ENCODE measurements at places on chromosomes 5 and 9.

DNA sequence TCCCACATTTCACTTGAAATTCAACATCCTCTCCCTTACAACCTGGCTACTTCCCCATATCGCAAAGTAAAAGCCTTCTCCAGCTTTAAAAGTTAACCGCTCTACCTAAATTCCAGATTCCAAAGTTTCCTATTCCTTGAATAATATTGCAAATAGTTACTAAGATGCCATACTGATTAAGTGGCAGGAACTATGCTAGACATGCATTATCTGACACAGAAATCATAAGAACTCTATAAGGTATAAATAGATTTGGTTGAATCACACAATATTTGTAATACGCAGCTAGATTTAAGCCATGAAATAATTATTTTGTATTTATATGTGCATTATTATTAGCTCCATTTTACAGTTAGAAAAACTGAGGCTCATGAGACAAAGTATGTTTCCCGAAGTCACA is 92.8 kb downstream of the NFIB start:
- no peak for DNase-seq

GRCh38 chr9:113910036-113910639 is 34.0 kb downstream of the ZNF618 start:
- DNase-seq = no peak

DNA sequence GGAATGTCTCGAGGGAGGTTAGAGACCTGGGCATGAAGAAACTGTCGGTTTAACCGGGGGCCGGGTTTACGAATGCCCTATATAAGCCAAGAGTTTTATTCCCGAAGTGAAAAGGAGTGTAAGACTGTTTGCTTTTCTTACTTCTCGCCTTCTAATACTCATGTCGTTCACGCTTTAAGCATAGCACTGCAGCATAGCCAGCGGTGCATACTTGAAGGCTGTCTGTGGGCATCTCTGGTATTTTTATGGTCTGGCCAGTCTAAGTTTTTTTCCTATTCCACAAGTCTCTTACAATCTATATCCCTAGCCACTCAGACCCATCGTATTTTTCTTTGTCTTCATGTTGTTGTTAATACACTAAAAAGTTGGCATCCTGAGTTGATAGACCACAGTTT is 1.2 kb downstream of the UHRF2 start:
- DNase-seq = no peak

DNA sequence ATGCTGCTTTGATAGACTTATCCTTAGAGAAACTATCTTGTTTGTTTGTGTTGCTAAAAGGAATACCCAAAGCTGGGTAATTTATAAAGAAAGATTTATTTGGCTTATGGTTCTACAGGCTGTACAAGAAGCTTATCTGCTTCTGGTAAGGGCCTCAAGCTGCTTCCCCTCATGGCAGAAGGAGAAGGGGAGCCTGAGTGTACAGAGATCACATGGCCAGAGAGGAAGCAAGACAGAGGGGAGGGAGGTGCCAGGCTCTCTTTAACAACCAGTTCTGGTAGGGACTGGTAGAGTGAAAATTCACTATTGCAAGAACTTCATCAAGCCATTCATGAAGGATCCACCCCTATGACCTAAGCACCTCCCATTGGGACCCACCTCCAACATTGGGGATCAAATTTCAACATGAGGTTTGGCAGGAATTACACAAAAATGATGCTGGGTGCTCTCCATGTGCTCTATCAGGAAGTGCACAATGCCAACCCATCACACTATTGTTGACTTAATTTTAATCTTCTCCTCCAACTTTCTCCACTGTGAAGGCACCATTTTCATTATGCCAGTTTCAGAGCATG is 115.1 kb upstream of the SHB start:
- no peak for DNase-seq

DNA sequence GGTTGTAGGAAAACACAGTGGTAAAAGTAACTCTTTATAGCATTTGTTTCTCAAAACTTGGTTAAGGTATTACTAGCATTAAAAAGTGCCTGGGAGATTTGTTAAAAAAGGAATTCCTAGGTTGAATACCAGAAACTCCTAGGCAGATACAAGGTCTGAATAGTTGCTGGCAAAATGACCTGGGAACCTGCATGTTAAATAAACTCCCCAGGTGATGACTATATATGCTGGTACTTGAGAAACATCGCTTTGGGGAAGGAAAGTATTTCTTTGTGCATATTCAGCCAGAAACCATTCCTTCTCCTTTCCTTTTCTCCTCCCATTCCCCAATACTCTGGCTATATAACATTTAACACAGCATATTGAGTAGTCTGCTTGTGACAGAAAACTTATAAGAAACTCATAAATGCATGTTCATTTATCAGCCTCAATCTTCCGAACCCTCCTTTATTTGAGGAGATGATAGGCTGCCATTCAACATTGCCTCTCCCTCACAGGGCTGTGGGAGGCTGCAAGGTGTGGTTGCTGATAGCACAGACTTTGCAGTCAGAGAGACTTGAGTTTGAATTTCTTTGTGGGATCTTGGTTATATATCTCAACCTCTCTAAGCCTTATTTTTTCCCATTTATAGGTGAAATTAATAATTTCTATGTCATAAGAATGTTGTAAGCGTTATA is 28.7 kb downstream of the PCSK1 start:
- no peak for DNase-seq

DNA sequence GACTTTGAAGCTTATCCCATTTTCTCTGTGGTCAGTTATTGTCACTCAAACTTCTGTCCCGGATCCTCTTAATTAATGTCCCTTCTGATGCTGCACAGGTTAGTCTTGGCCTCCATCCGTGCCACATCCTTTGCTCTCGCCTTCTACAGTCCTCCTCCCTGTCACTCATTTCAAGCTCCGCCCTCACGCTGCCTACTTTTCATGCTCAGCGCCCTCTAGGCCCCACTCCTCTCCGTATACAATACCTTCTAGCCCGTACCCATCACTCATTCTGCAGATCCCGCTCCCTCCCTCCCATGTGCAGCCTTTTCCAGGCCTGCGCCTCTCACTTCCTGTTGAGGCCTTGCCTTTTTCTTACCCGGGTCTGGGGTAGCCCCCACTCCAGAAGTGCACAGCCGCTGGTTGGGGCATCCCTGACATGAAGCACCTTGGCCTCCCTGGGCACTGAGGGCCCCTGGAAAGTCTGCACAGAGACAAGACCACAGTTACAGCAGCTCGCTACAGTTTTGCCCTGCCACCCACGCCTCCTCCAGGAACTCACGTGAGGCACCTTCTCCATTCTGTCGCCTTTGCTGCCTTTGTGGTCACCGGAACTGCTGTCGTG is 88.5 kb upstream of the SLC25A48 start:
- DNase-seq = no peak

GRCh38 chr5:112703866-112704820 is 33.5 kb upstream of the APC start:
- no peak for DNase-seq

GRCh38 chr9:13915131-13915530 is 398.8 kb downstream of the NFIB start:
- no peak for DNase-seq

DNA sequence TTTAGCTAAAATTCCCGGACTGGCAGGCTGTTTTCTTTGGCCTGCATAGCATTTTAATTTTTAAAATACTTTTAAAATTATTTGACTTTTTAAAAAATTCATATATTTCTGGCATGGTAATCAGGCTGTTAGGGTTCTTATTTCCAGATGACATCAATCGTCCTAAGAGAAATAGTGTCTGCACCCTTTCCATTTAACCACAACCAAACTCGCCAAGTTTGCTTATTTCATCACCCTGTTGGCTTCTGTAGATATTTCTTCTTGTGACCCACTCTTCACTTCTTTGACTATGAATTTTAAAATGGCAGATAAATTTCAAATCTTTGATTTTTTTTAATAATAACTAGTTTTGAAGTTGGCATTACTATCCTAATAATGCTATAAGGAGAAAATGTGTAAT is 675.7 kb upstream of the FTMT start:
- no peak for DNase-seq

- no peak for DNase-seq
These were observed 222.6 kb downstream of the NPR3 start for GRCh38 chr5:32933692-32934091.

- no peak for DNase-seq
These were observed 172.7 kb downstream of the GADD45G start for GRCh38 chr9:89777544-89777943.

GRCh38 chr5:40572391-40572790 is 107.3 kb upstream of the PTGER4 start:
- DNase-seq = no peak

DNA sequence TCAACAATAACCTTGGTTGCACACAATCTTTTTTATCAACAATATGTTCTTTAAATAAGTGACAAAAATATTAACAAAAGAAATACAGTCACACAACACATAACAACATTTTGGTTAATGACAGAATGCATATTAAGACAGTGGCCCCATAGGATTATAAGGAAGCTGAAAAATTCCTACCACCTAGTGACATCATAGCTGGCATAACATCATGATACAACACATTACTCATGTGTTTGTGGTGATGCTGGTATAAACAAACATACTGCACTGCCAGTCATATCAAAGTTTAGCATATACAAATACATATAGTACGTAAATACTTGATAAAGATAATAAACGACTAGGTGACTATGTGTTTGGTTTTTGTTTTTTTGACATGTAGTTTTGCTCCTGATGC is 344.8 kb upstream of the POU5F2 start:
- DNase-seq = no peak

DNA sequence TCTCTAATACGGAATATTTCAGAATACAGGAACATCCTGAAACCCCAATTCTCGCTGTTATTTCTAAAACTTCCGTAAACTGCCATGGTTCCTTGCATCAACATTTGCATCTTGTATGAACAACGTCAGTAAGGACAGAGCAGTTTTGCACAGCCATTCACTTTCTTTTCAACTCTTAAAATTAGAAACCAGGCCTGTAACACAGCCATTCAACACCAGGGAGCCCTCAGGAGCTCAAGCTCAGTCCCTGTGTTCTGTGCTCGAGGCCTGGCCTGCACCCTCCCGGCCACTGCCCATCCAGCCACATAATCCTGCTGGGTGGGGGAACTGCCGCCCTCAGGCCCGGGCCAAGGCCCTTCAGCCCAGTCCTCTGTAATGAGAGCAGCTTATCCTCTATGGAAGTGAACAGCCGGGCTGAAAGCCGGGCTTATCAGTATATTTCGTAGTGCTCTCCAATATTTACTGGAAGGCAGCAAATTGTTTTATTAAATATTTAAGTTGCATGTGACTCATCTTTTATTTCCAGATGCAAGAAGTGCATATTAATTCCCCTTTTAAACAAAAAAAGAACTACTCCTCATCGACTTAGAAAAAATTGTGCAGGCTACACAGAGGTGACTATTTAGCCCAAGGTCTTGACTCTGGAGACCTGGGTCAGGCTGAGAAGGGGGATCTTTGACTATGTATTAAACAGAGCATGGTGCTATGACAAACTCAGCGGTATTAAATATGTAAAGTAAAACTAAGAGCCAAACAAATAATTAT is 33.2 kb upstream of the SLC6A3 start:
- no peak for DNase-seq

DNA sequence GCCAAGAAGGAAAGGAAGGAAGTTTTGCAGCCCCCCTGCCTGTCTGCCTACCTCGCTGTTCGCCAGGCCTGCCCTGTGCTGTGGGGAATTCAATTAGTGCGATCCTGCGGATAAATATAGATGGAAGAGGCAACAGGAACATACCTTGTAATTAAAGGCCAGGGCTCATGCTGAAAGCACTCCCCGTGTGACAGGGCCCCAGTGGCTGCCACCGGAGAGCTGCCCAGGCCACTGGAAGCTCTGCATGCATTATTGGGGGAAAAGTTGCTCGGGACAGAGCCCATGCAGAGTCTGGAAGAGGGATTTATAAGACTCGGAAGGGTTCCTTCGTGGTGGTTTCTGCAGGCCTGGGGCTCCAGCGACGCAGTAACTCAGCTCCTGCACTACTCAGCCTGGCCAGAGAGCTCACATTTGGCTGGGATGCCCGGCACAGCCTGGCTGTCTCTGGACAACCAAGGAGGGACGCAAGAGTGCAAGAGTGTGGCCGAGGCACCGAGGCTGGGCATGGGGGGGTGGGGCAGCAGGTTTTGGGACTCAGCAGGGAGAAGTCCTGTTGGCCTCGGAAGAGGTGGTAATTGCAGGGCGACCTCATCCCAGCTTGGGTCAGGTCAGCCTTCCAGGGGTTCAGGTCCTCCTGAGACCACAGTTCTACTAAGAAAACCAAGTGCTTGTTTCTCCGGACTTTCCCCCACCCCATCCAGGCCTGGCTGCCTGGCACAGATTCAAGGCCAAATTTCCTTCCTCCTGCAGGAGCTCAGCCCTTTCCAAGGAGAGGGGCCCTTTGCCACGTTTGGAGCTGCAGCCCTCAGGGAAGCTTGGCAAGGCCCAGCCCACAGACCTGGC is 68.1 kb upstream of the GGTA1 start:
- no peak for DNase-seq

DNA sequence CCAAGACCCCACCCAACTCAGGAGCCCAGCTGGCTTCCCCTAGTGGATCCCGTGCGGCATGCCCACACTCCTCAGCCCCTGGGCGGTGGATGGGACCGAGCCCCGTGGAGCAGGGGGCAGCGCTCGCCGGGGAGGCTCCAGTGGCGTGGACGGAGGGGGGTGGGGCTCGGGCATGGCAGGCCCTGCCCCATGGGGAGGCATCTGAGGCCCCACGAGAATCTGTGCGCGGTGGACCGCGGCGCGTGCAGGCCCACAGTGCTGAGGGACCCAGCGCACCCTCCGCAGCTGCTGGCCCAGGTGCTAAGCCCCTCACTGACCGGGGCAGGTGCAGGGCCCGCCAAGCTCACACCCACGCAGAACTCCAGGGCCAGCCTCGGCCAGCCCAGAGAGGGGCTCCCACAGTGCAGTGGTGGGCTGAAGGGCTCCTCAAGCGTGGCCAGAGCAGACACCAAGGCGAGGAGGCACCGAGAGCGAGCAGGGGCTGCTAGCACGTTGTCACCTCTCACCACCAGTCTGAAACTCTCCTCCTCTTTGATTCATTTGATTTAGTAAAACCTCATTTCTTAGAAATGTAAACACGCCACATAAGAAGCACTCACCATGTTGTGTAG is 25.6 kb downstream of the RNF130 start:
- no peak for DNase-seq

- DNase-seq = no peak
These were observed 18.6 kb downstream of the JAKMIP2 start for GRCh38 chr5:147763791-147764525.

GRCh38 chr5:100788417-100788816 is 114.7 kb downstream of the ST8SIA4 start:
- no peak for DNase-seq

DNA sequence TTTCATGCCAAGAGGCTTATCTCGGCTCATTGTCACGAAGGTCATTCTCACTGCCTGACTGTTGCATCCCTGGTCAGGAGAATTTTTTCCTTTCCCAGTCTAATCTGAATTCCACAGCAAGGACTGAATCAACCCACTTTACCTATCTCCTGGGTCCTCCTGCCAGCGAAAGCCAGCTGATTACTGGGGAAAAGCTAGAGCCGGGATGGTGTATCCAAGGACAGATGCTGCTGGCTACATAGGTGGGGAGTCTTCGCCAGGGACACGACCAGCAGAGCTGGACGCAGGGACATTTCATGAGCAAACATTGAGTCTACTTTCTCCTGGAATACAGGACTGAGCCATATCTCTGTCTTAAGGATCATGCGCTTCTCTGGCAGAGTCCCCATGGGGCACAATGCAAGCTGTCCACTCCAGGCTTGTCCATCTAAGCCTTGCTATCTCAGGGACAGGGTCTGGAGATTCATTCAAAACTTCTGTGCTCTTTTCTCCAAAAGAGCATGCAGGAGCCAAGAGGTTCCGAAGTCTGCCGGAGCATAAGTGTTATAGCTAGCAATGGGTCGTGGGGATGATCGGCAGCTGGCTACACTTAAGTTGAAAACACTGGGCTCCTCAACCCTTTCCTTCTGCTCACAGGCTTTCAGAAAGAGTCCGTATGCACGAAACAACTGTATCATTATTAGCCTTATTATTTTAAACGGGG is 6.5 kb upstream of the HAND1 start:
- DNase-seq = no peak

GRCh38 chr5:16453609-16454008 is 12.0 kb downstream of the ZNF622 start:
- DNase-seq = no peak

Measured in cerebellar nuclear complex (tissue), 1 donor.